ENCODE measurements at places on chromosomes 3 and 15.
A peak's percentile ranks its signal among the peaks of the same experiment; 100 is the strongest.

DNA sequence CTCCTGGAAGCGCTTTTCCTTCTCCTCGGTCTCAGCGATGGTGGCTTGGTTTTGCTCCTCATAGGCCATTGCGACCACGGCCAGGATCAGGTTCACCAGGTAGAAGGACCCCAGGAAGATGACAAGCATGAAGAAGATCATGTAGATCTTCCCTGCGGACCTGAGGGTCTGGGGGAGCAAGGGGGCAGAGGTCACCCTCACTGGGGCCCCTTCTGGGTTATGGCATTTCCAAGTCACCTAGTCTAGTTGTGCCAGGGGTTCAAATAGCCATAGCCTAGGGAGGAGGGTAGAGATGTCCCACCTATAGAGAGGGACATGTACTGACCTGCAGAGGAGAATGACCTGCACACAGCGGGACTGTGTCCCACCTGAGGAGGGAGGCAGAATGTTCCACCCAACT, 43.5 kb downstream of the SCN5A start:
- DNase-seq: no peak

GRCh38 chr15:63469190-63469589, 35.2 kb upstream of the USP3 start:
- peak; percentile 43 for DNase-seq

GRCh38 chr15:67807141-67807540, 18.2 kb upstream of the SKOR1 start:
- no peak for DNase-seq

- peak; percentile 17 for DNase-seq
These were observed 1403.1 kb upstream of the ALCAM start for GRCh38 chr3:103963599-103963998.

- DNase-seq: peak; percentile 82
These were observed 87.3 kb downstream of the PEX5L start for GRCh38 chr3:179949412-179949811.

DNA sequence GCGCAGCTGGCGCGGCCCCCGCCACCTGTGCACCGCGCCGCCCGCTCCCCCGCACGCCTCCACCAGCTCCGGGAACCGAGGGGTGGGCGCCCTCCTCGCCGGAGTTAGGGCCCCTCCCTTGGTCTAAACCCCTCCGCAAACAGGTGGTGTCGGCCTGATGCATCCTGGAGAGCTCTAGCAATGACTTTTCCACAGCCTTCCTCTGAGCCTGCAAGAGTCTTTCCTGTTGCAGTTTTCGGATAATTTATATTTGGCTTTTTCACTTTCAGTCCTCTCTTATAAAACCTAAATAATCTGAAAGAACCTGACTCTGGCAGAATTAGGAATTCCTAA, 334 bp upstream of the IGSF11 start:
- peak; percentile 99 for DNase-seq

- no peak for DNase-seq
These were observed 19.5 kb downstream of the RCCD1 start for GRCh38 chr15:90974216-90974615.

DNA sequence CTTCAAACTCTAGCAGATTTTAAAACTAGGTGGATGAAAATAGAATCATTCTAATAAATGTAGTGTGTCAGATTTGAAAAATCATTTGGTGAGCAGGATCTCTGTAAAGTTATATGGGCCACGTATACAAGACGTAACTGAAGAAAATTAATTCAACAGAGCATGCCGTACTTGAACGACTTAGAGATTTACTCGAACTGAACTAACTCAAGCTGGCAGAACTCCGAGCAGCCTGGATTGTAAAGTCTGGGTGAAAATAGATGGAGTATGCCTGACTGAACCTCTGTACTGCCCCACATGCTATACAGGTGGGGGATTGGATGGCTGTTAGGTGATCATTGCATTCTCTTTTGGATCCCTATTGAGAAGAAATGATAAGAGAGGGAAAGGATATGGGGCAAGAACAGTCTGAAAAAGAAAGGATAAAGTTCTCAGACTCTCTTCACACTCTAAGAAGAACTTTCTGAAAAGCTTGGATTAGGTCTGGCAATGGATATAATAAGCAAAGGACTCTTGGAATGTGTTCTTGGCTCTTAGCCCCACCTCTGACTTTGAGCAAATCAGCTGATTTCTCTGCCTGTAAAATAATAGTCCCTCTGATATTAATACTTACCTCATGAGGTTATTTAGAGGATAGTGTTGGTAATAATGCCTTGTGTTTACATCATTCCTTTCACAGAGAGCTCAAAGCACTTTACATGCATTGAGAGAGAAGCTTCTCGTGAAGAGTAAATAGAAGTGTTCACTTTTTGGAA, 147.5 kb downstream of the FILIP1L start:
- DNase-seq: no peak

- DNase-seq: no peak
These were observed 15.0 kb upstream of the FYCO1 start for GRCh38 chr3:46010519-46011113.

DNA sequence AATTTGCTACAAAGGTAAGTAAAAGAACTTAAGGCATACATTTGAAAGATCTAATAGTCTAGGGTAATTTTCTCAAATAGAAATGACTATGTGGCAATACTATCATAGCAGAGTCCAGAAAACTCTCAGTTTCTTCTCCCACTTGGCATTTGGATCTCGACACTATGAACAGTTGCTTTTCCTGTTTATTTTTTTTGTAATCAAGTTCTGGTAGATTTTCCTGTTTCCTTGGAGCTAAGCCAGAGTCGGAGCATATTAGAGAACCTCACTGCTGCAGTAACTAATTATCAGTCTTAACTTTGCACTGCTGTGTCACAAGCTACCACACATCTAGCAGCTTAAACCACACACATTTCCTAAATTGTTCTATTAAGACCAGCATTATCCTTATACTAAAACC, 44.9 kb upstream of the ZNF385D start:
- DNase-seq: peak; percentile 12

DNA sequence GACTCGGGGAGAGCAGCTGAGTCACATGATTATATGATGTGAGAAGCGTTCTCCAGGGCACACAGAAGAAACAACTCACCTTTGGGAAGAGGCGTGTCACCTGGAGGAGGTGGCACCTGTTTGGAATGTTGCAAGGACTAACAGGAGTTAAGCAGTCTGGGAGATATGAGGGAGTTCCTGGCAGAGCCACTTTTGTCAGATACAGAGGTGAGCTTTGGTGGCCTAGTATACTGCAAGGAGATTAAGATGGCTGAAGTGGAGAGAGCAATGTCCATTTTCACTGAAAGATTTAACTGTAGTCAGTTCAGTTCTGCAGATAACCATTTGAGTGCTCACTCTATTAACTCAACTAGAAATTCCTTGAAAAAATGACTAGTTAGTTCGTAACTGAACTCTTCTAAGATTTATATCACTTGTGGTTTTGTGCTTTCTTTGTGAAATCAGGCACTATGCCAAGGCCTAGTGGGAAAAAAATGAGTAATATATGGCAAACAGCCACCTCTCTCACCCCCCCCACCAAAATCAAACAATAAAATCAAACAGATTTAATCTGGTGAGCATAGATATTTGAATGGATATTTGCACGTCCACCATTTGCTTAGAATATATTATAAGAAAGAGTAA, 61.3 kb downstream of the CRYBG3 start:
- no peak for DNase-seq

DNA sequence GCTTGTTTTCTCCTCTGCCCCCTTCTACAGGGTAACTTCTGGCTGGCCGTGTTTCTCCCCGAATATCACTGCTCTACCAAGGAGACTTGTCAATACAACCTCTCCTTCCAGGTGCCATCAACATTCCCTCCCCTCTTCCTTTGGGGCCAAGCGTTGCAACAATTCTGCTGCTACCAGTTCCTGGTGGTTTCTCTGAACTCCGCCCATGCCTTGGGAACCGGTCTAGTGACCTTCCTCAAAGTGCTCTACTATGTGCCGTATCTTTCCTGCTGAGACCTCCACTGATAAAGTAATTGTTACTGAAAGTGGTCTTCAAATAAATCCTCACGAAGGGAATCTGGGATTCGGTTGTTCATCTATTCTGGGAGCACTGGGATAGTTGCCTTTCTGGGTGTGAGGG, 26.2 kb downstream of the PCSK6 start:
- no peak for DNase-seq

GRCh38 chr3:110618512-110619226, 452.9 kb upstream of the NECTIN3 start:
- no peak for DNase-seq

DNA sequence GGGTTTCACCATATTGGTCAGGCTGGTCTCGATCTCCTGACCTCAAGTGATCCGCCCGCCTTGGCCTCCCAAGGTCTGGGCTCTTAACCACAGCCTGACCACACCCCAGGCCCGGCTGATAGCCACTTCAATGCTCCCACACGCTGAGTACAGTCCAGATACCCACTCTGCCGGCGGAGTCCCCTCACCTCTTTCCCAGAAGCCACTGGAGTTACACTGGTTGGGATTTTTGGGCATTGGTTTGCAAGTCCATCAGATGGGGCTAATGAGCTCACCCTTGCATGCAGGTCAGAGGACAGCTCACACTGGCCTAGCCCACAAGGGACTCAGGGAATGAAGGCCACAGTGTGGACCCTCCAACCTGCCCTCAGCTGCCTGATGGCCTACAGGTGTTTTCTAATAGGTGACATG, 60.1 kb downstream of the IQSEC1 start:
- DNase-seq: no peak

- peak; percentile 9 for DNase-seq
These were observed 83.5 kb downstream of the MEGF11 start for GRCh38 chr15:66170042-66170441.

DNA sequence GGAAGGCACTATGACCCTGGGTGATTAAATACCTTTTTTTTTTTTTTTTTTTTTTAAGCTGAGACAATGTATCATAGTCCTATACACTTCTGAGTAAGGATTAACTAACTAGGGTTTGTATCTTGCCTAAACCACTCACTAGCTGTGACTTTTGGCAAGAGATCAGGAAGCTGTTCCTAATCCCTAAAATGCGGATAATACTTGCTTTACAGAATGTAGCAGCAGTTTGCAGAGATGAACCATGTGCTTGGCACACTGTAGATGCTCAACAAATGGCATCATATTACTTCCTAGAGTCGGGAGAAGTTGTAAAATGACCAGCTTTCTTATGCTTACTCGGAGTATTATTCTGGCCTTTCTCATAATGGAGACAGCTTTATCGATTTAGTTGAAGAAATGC, 25.6 kb upstream of the PYGO1 start:
- peak; percentile 88 for DNase-seq

- no peak for DNase-seq
These were observed 11.2 kb downstream of the PTH1R start for GRCh38 chr3:46888705-46889104.

GRCh38 chr3:120171134-120171873, 77.1 kb upstream of the GSK3B start:
- no peak for DNase-seq

DNA sequence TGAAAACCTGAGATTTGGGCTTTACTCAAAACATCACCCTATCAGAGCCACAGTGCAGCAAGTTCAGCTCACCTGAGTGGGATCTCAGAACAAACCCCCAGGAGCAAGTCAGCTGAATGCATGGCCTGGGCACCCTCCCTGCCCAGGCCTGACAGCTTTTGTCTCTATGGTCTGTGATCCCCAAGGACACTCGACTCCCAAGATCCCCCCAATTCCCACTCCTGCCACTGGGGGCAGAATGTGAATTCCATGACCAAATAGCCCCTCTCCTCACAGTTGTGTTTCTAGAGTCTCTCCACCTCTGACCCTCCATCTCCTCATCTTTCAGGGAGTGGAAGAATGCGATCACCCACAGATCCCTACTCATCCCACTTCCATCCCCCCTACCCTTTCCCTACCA, 58.9 kb downstream of the ZNF445 start:
- peak; percentile 17 for DNase-seq

- DNase-seq: no peak
These were observed 15.3 kb upstream of the ABHD17C start for GRCh38 chr15:80679804-80680175.

DNA sequence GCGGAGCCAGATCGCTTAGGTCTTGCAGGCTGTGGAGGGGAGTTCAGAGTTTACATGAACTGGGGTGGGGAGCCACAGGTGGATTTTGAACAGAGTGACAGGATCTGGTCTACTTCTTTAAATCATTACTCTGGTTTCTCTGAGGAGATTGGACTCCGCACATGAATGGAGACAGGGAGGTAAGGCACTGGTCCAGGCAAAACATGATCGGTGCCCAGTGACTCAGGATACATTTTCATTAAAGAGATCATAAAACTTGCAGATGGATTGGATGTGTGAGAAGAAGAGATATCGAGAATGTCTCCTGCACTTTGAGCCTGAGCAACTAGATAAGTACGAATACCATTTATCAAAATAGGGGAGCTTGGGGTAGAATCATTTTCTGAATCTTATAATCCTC, 61.8 kb upstream of the CMSS1 start:
- DNase-seq: no peak

DNA sequence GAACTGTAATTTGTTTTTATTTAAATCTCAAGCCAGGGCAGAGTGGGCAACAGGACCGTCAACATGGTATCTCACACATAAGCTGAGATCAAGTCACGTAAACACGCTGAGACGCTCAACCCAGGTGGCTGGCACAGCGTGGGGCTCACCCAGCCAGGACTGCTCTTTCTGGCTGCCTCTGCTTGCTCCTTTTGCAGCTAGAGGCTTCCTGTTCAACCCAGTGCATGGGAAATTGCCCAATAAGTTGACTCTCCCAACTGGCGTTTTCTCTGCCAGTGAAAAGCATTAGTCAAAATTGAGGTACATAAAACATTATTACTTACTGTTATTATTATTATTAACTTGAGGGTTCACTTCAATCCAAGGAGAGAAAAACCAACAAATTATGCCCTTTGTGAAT, 398.1 kb downstream of the NR2F2 start:
- no peak for DNase-seq

DNA sequence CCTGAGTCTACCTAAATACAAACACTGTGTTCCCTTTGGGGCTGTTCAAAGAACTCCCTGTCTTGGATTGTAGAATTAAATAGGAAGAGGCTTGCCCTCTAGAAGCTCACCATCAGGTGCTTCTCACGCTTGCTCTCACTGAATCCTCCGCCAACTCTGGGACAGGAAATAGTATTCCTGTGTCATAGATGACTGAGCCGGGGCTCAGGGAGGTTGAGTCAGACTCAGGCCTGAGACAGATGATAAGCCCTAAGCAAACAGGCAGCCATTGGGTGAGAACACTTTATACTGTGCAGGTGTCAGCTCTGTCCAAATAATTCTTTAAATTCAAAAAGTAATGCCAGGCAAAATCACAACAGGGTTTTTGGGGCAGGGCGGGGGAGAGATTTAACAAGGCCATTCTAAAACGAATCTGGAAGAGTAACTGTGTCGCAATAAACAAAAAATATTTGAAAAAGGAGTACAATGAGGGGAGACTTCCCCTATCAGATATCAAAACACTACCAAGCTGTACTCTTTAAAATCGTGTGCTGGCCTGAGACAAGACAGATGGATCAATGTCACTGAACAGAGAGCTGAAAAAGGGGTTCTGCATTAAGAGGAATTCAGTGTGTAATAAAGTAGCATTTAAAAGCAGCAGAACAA, 59.0 kb downstream of the EPHB3 start:
- DNase-seq: no peak
